Peyer's patch (tissue), 4 donors: ENCODE measurements at places on chromosomes 4 and X. TPM values are rescaled to one million over a fixed set of nuclear protein-coding genes. Genes with fewer than 3 reads are reported as not detected.

Gene NWD2
- total RNA-seq: not detected

Gene FGF13
- total RNA-seq: 1.5 TPM

Gene HHIP
- 4.7 TPM for total RNA-seq

Gene GAGE1
- total RNA-seq: not detected

Gene FAM114A1
- 106 TPM for total RNA-seq

Gene VEGFC
- total RNA-seq: 7.0 TPM

Gene ATP1B4
- total RNA-seq: not detected

Gene PCYT1B
- total RNA-seq: not detected

Gene HPGD
- total RNA-seq: 38.0 TPM

Gene LRCH2
- total RNA-seq: 2.4 TPM

Gene CXCL8
- not detected for total RNA-seq

Gene SLC10A4
- not detected for total RNA-seq

Gene LGI2
- total RNA-seq: 0.40 TPM
